Activated CD4-positive, alpha-beta memory T cell treated with anti-CD3 and anti-CD28 coated beads, Interleukin-2, amount 10 ng/mL, durations not matched to agents 7 days and 5 days (primary cell): ENCODE measurements at places on chromosomes 5 and 9. TPM values are rescaled to one million over a fixed set of nuclear protein-coding genes. Genes with fewer than 3 reads are reported as not detected.

Gene RNF180
- not detected for total RNA-seq

DNA sequence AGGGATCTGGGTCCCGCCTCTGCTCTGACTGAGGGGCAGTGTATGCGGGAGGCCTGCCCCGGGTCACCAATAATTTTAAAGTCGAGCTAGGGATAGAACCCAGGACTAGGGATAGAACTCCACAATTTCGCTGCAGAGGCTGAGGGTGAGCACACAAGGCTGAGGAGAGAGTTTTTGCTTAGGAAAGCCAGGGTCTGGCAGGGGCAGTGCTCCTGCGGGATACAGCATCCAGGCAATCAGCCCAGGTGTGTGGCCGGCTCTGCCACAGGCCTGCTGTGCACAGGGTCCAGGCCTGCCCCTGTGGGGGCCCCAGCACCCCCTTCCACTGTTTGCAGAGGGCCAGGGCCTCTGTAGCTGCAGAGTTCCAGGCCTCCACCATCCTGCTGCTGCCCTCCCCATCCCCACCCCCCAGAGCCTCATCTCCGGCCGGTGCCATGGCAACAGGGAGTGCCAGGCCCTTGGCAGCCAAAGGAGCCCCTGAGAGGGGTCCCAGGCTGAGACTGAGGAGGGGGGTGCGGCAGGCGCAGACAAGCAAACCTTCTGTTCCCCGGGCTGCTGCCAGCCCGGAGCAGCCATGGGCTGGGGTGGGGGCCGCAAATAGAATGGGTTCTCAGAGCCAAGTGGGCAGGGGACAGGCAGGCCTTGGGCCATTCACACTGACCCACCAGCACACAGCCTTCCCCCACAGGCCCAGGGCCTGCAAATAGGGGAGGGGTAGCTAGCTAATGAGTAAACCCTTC is 8.6 kb downstream of the PDGFRB start:
- no peak for DNase-seq

DNA sequence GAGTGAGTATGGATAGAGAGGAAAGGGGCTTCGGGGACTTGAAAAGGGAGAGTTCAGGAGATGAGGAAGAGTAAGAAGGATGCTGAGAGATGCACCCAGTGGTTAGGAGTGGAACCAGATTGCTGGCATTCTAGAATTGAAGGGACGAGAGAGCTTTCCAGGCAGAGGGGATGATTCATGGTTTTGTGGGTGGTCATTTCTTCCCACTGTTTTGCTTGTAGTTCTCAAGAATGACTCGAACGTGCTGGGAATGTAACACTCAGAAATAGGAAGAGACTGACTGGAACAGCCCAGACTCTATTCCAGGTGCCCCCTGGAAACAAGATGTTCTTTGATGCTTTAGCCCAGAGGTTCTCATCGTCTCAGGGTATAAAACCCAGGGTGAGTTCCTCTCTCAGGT is 294.2 kb downstream of the ICE1 start:
- DNase-seq = no peak

DNA sequence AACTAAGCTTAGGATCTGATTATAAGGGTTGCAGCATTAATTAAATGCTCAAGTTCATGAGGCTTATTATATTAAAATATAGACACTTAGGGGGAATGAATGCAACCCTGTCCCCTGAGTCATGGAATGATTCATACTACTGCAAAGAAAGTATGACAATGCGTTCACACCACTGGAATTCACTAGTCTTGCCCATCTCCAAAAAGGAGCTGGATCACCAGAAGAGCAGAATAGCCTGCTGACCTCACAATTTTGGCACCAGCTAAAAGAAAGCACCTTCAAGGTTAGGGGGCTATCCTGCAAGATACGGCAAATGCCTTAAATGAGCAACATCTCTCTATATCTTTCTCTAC is 32.0 kb upstream of the TMED7 start:
- DNase-seq = no peak

DNA sequence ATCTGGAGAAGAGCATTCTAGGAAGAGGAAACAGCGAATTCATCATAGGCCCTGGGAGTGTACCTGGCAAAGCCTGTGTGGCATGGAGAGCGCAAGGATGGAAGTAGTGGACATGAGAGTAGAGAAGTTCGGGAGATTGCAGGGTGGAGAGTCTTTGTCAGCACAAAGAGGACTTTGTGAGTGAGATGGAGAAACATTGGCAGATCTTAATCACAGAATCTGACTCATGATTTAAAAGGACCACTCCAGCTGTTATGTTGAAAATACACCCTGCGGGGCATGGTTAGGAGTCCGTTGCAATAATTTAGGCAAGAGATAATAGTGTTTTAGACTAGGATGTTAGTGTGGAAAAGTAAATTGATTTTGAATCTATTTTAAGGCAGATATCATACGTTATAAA is 116.9 kb downstream of the HACD4 start:
- DNase-seq = no peak
